IMR-90 (cell line): ENCODE measurements at places on chromosomes 7 and 10.
A peak's percentile ranks its signal among the peaks of the same experiment; 100 is the strongest.

GRCh38 chr7:150983893-150984368, 5.8 kb upstream of the KCNH2 start:
- peak; percentile 31 for DNase-seq

- DNase-seq: no peak
These were observed 201.8 kb upstream of the AGR3 start for GRCh38 chr7:17083392-17084165.

DNA sequence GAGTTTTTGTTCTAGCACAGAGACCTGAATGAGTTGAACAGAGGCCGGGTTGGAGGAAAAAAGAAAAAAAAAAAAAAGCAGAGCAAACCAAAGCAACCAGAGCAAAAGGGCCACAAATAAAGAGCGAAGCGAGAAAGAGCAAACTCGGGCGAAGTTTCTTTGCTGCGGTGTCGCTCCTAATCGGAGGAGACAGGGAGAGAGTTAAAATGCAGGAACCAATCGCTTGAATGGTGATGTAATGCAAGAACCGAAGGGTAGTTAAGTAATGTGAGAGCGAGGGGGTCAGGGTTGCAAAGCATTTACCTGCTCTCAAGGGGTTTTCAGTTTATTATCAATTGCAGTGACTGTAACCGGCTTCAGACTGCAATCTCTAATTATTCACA, 271.7 kb downstream of the TRIL start:
- peak; percentile 79 for DNase-seq

DNA sequence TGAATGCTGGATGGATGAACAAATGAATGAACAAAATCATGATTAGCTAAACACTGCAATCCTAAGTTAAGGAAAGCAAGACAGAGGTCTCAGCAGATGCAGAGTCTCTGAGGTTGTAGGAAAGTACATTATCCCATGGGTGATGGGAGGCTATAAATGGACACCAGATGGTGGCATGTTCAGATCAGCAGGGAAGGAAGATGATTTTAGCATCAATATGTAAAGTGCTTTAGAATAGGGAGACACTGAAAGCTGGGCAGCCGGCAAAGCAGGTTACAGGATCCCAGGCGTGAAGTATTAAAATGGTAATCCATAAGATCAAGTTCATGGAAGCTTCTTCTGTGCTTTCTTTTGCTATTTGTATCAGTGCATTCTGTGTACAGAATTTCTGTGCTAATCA, 7.9 kb upstream of the RAPGEF5 start:
- no peak for DNase-seq

DNA sequence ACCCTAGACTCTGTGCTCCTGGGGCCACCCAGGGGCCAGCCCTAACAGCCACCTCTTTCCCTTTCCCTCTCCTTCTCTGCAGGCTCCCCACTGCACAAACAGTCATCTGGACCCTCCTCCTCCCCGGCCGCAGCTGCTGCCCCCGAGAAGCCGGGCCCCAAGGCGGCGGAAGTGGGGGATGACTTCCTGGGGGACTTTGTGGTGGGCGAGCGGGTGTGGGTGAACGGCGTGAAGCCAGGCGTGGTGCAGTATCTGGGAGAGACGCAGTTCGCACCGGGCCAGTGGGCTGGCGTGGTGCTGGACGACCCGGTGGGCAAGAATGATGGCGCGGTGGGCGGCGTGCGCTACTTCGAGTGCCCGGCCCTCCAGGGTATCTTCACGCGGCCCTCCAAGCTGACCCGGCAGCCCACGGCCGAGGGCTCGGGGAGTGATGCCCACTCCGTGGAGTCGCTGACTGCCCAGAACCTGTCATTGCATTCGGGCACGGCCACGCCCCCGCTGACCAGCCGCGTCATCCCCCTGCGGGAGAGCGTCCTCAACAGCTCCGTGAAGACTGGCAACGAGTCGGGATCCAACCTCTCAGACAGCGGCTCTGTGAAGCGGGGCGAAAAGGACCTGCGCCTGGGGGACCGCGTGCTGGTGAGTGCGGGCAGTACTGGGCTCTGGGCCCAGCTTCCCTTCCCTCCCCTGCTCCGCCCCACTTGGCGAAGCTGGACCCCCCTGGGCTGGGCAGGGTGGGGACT, 49.3 kb downstream of the CLIP2 start:
- no peak for DNase-seq

DNA sequence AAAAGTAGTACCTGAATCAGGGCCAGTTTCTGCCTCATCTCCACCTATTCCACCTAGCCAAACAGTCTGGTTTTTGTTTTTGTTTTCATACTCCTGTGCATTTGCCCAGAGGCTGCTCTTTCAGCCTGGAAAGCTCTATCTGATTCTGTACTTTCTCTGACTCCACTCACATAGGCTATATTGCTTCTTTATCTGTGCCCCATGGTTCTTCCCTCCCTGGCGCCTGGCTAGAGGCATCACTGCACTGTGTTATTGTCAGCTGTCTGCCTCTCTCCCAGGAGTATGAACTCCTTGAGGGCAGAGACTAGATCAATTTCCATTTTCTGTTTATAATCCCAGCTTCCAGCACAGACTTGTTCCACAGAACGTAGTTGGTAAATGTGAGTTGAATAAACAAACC, 5.1 kb upstream of the LMOD2 start:
- no peak for DNase-seq

GRCh38 chr10:62610649-62611229, 193.8 kb upstream of the ADO start:
- peak; percentile 47 for DNase-seq

DNA sequence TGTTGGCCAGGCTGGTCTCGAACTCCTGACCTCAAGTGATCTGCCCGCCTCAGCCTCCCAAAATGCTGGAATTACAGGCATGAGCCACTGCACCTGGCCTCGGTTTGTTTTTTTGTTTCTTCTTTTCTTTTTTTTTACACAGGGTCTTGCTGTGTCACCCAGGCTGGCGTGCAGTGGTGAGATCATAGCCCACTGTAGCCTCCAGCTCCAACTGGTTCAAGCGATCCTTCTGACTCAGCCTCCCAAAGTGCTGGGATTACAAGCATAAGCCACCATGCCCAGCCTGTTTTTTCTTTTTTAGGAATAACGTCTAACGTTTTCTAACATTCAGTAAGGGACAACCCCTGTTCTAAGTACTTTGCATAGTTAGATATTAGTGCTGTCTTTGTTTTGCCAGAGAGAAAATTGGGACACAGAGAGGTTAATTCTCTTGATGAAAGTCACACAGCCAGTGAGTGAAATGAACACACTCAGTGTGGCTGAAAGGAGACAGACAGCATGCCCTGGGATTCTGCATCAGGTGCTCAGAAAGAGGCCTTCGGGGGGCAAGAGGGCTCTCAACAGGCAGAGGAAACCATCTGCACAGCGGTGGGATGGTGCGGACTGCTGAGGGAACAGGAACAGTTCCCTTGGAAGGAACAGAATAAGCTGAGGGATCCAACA, 4.3 kb downstream of the LIMK1 start:
- DNase-seq: no peak

GRCh38 chr7:22223807-22224206, 133.1 kb downstream of the RAPGEF5 start:
- DNase-seq: no peak

- DNase-seq: no peak
These were observed 297.2 kb upstream of the KAT6B start for GRCh38 chr10:74529205-74529604.

- DNase-seq: no peak
These were observed 537.4 kb downstream of the CNTNAP2 start for GRCh38 chr7:146654048-146654447.

- DNase-seq: no peak
These were observed 14.6 kb downstream of the TRPV5 start for GRCh38 chr7:142918901-142919300.

- DNase-seq: peak; percentile 73
These were observed 38.1 kb downstream of the COL13A1 start for GRCh38 chr10:69839696-69840345.

DNA sequence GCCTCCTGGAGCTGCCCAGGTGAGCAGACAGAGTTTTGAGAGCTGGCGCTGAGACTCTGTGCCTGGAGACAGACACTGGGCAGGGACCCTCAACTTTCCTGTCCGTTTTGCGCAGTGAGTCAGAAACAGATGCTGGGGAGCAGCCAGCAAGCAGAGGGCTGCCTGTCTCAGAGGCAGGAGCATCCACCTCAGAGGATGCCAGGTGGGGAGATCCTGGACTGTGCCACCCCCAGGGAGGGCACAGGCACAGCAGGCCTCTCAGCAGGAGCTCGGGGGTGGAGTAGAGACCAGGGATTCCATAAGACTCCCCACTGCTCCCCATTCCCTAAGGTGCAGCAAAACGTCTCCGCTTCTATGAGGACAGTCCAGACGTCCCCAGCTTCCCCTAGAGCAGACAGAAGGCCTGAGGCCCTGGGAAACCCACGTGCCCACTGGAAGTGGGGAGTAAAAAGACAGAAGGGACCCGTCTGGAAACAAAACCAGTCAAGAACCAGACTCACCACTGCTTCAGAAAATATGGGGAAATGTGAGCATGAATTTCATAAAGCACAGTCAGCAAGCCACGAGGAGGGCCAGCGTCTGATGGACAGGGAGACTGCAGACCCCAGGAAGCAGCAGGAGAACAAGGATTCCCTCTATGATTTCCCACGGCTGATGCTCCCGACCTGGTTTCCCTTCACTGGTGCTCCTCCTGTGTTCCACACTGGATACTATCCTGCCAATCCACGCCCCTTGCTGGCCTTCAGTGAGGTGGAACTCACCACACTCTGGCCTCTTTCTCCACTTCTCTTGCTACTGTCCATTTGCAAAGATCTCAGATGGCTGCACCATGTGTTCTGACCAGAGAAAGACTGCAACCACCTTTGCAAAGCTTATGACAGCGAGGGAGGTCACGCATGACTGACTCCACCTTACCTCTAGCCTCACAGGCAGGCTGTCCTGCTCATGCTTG, 151.3 kb upstream of the FAM20C start:
- DNase-seq: no peak

DNA sequence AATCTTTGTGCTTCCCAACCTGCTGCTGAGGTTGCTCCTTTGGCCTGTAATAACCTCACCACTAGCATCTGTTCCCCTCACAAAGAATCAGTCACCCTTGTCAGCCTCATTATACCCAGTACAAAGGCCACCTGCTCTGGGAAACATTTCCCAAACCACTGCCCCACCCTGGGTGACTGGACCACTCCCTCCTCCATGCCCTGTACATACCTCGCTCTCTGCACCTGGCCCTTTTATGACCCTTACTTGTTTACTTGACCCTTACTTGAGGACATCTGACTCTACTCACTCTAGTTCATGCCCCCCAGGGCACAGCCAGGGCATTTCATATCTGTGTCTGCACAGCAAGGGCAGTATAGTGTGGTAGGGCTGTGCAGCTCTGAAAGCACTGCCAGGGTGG, 21.4 kb upstream of the AOC1 start:
- DNase-seq: no peak

GRCh38 chr7:255038-255435, 34.9 kb upstream of the FOXL3 start:
- DNase-seq: no peak

DNA sequence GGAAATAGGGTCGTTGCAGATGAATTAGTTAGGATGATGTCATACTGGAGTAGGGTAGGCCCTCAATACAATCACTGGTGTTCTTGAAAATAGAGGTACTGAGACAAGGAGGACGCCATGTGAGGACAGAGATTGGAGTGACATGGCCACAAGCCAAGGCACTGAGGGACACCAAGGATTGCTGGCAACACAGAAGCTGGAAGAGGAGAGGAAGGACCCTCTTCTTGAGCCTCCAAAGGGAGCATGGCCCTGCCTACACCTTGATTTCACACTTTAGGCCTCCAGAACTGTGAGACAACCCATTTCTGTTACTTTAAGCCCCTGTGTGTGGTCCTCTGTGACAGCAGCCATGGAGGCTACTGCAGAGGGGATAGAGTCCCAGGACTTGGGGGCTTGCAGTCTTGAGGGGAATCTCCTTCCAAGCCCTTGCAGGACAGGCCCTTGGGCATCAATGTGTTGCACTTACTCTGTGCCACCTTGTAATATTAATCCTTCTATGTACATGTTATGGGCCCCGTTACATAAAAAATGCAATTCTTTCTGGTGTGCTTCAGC, 3.7 kb upstream of the AOC1 start:
- DNase-seq: no peak

GRCh38 chr7:47577321-47577919, 4.5 kb downstream of the TNS3 start:
- DNase-seq: no peak

- DNase-seq: no peak
These were observed 47.0 kb upstream of the RPA3 start for GRCh38 chr7:7765422-7765821.

DNA sequence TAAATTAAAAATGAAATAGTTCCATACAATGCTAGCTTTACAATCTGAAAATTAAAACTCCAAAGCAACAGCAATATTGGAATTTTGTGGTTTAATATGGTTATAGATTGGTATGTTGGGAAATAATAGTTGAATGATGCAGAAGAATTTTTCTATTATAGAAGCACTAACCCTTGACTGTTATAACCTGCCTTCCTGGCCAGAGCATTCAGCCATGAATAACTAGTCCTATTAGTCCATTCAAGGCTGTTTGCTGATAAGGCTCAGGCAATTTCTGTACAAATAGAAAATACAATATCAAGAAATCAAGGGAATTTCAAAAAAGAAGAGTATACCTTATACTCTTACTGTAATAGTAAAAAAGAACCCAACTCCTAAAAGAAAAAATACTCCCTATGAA, 101.6 kb upstream of the SP4 start:
- DNase-seq: no peak

DNA sequence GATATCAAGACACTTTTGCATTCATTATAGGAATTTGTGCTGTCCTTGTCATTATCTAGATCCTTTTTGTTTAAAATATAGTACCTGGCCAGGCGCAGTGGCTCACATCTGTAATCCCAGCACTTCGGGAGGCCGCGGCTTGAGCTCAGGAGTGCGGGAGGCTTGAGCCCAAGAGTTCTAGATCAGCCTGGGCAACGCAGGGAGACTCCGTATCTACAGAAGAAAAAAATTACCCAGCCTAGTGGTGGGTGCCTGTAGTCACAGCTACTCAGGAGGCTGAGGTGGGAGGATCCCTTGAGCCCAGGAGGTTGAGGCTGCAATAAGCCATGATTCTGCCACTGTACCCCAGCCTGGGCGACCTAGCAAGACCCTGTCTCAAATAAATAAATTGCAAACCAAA, 621 bp upstream of the MORN4 start:
- DNase-seq: no peak
